ENCODE measurements at places on chromosomes 7 and 10.

GRCh38 chr7:30453921-30454320 lies 24.7 kb downstream of the NOD1 start:
- DNase-seq = no peak

DNA sequence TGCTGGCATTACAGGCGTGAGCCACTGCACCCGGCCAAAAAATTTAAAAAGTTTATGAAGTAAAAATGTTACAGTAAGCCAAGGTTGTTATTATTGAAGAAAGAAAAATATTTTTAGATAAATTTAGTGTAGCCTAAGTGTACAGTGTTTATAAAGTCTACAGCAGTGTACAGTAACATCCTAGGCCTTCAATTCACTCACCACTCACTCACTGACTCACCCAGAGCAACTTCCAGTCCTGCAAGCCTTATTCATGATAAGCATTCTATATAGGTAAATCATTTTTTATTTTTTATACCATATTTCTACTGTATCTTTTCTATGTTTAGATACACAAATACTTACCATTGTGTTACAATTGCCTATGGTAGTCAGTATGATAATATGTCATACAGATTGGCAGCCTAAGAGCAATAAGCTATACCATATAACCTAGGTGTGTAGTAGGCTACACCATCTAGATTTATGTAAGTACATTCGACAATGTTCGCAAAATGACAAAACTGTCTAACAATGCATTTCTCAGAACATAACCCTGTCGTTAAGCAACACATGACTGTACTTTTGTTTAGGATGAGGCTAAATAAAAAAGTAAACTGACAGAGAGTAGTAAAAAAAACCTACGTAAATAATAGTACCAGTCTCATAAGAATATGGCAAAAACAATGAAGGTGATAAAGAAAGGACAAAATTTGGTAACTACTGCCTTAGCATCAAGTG lies 77.8 kb upstream of the FAM133B start:
- no peak for DNase-seq

GRCh38 chr7:114548081-114548980 lies 133.7 kb downstream of the FOXP2 start:
- DNase-seq = no peak

GRCh38 chr10:46106410-46107255 lies 60.6 kb upstream of the MSMB start:
- DNase-seq = no peak

- DNase-seq = no peak
Observed at GRCh38 chr7:141685285-141686023, 16.5 kb downstream of the DENND11 start.

GRCh38 chr7:65744406-65744805 lies 128.5 kb upstream of the VKORC1L1 start:
- no peak for DNase-seq

DNA sequence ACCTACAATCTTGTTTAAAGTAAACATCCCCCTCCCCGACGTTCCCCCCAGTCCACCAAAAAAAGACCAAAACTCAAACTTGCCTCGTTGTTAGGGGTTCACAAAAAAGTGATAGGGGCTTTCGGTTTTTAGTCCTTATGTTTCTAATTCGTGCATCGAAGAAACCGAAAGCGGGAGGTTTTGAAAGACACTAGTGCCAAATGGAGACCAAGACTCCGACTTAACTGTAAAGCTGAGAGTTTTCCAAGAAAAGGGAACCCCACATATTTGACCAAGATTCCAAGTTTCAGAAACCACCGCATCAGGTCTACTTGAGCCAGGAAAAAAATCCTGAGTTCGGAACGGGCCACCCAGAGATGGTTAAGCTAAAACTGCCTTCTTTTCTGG lies 534 bp downstream of the PSMA2 start:
- DNase-seq = no peak

- DNase-seq = no peak
Observed at GRCh38 chr7:66247380-66248078, 42.4 kb downstream of the TPST1 start.

- DNase-seq = no peak
Observed at GRCh38 chr10:69091143-69091651, 3.3 kb downstream of the SRGN start.

- peak; percentile 14 for DNase-seq
Observed at GRCh38 chr7:94436018-94436604, 41.4 kb downstream of the COL1A2 start.

GRCh38 chr7:82050792-82051191 lies 280.9 kb upstream of the HGF start:
- no peak for DNase-seq

DNA sequence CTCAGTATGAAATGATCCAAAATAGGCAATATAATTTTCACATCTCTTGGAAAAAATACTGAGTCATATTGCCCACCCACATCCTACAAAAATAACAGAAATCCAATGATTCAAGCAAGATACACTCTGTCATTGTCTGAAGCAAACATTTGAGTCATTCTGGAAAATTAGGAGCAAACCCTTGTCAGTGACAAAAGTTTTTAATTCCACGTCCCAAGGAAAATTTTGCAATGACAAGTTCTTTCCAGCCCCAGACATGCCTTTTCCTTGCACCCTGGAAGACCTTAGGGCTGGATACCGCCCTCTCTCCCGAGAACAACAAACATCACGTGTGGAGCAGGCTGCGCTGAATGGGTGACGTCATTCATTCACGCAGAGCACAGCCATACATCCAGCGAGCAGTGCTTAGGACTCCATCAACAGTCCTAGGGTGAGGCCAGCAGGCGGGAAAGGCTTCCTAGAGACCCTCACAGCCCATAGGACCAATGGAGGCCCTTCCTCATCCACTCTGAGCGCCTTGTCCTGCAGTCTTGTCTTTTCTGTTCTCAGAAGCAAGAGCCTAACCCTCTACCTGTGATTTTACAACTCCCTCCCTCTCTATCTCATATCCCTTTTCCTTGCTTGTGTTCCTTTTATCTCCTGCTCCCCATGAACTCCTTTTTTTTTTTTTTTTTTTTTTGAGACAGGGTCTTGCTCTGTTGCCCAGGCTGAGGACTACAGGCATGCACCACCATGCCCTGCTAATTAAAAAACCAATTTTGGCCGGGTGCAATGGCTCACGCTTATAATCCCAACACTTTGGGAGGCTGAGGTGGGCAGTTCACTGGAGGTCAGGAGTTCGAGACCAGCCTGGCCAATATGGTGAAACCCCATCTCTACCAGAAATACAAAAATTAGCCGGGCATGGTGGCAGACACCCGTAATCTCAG lies 23.5 kb upstream of the KDM7A start:
- DNase-seq = no peak

DNA sequence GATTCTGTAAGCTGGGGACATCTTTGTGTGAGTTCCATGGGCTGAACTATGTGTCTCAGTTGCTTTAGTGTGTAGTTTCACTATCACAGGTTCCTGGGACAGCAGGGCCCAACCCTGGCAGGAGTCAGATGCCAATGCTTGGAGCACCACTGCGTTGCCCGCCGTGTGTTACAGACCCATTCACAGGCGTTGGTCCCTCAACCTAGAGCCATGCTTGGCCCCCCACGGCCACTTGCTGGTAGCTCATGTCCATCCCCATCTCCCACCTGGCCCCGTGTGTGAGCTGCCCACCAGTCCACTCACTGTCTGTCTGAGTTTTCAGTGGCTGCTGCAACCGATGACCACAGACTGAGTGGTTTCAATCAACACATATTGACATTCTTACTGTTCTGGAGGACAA lies 546.9 kb downstream of the TCERG1L start:
- no peak for DNase-seq

- DNase-seq = no peak
Observed at GRCh38 chr10:33965795-33966581, 631.5 kb upstream of the NRP1 start.

DNA sequence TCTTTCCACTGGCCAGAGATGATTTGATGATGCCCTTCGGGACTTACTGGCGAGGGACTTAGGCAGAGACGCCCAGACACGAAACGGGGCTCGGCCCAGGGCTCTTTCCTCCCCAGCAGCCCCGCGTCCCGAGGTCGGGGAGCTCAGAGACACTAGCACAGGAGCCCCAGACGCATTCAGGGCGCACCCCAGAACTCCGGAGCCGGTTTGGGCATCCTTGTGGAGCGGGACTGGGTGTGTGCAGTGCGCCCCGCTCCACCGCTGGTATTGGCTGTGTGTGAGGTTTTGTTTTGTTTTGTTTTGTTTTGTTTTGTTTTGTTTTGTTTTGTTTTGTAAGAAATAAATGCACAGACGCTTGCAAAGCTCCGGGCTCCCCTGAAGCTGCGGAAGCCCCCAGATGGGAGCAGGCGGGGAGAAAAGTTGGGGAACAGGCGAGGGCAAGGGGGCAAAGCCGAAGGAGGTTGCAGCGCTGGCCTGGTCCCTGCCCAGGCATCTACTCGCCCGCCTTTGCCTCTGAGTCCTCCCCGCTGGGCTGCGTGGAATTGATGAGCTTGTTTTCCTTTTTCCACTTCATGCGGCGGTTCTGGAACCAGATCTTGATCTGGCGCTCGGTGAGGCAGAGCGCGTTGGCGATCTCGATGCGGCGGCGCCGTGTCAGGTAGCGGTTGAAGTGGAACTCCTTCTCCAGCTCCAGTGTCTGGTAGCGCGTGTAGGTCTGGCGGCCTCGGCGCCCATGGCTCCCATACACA lies 1.9 kb upstream of the HOXA5 start:
- DNase-seq = no peak

DNA sequence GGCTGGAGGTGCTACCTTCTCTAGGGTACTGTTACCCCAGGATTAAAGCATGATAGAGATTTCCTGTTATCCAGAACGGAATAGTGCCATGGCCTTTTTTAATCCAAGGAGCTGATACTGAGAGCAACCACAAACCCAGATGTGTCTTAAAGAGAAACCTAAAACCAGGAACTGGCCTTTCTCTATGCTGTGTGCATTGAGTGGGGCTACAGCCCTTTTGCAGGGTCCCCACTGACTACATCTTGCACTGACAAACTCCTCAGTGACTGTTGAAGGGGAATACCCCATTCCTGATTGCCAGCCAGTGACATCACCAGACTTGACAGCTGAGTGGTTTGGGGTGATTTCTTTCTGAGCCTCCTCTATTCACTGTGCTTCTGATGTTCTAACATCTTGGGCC lies 81.9 kb upstream of the CAPZA2 start:
- DNase-seq = no peak

- DNase-seq = no peak
Observed at GRCh38 chr10:7788639-7789286, 786 bp downstream of the ATP5F1C start.

GRCh38 chr7:67856046-67856445 lies 859.4 kb downstream of the TYW1 start:
- DNase-seq = no peak

DNA sequence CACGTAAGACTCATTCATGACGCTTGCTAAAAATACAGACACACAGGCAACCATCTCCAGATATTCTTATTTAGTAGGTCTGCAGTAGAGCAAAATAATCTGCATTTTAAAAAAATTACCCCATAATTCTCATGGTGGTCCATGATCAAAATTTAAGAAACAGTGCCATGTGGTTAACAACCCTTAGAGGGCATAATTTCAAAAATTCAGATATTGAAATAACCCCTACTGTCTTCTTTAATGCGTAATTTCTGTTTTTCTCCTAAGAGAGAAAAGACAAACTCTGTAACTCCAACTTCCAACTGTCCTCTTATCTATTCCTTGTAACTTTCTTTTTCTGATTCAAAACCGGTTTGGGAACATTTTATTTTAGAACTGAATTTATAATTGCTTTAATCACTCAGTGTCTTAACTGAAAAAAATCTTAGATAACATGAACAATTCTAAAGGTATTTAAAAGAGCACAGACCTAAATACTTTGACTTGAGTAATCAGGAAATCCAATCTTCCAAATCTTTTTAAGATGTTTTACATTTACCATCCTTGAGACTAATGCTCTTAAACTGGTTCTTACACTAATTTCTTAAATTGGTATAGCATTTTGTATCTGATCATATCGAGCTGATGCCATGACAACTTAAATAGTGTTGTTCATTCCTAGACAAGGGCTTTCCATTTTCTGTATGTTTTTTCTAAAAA lies 148.0 kb downstream of the GALNT11 start:
- DNase-seq = no peak

GRCh38 chr10:117363028-117363427 lies 12.2 kb downstream of the PDZD8 start:
- no peak for DNase-seq

DNA sequence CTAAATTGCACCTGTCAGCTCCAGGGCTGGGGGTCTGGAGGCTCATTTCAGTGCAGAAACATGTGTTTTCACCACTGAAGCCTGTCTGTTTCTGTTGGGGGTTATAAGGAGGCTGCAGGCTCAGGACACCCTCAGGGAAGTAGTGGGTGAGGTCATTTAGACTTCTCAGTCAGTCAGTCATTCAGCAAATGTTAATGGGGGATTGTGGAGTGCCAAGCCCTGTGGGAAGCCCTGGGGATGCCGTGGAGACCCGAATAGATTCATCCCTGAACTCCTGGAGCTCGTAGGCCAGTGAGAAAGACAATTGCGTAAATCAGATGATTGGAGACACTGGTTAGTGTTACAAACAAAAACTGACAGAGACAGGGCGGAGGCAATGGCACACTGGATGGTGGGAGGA lies 19.2 kb downstream of the LHPP start:
- DNase-seq = no peak

GRCh38 chr7:115552766-115553165 lies 477.8 kb downstream of the TFEC start:
- no peak for DNase-seq

DNA sequence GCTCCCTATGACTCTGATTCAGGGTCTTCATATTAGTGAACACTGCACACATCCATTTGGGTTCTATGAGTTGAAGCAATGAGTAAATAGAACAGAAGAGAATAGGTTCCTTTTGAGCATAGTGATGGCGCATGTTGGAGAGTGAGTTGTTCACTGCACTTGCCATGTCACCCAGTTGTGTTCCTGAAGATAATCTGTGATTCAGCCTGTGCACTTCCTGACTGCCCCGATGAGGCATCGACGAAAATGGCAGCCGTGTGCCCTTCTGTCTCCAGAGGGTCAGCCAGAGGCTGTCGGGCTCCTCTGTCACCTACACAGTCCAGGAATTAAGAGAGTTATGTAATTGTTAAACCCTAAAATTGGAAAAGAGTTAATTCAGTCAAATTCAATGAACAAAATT lies 94.7 kb downstream of the GALNT11 start:
- no peak for DNase-seq

DNA sequence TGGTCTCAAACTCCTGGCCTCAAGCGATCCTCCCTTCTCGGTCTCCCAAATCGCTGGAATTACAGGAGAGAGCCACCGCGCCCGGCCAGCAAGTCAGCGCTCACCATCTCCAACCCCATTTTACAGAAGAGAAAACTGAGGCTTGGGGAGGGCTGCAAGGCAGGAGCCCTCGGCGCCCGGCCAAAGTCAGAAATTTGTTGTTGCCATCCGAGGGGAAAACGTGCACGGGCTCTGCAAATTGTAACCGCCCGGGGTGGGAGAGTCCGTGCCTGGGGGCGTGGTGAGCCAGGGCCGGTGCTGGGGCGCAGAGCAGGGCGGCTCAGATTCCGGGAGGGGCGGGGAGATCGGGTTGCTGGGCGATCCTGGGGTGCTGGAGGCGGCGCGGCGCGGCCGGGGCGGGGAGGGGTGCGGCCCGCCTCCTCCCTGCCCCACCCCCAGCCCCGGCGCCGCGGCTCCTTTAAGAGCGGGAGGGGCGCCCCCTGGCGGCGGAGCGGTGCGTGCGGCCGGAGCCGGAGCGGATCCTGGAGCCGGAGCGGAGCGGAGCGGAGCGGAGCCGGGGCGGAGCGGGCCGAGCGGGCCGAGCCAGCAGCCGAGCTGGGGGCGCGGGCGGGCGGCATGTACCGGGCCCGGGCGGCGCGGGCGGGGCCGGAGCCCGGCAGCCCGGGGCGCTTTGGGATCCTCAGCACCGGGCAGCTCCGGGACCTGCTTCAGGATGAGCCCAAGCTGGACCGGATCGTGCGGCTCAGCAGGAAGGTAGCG lies at the start of gene VPS37D:
VPS37D (plus strand) TSS at position 488 of the 759 bp plus-strand sequence; CDS start at position 616, 128 bp downstream.
- peak; percentile 87 for DNase-seq

- DNase-seq = no peak
Observed at GRCh38 chr10:4918236-4918635, 45.0 kb upstream of the AKR1C1 start.
